Hematopoietic multipotent progenitor cell treated with erythropoietin and hydrocortisone succinate and interleukin-3 and kit ligand, for 6 days (in vitro differentiated cells): ENCODE measurements at places on chromosomes 3 and 15.

GRCh38 chr3:23659274-23659673, 146.5 kb upstream of the UBE2E1 start:
- DNase-seq = peak; percentile 29

- DNase-seq = no peak
Measured at GRCh38 chr3:135878501-135878900, 87.0 kb upstream of the PPP2R3A start.

DNA sequence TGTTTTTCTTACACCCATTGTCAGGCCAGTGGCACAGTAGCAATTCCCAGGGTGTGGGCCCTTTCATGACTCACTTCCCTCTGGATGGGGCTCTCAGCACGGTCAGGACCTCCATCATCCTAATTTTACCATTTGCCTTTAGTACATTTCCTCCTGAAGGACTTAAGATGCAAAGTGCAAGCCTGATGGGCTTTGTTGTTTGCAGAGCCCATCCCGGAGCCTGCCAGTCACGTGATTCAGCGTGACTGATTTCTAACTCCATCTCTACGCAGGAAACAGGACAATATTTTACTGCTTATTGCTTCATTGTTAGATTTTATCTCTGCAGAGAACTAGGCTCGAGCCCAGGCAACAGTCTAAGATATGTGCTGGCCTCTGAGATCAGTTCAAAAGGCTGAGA, 223.7 kb downstream of the PDZRN3 start:
- DNase-seq = no peak

- no peak for DNase-seq
Measured at GRCh38 chr3:31654998-31655397, 122.3 kb downstream of the STT3B start.

GRCh38 chr3:42906070-42906847, at the start of gene ZNF662:
ZNF662 (plus strand) TSS chr3:42906142; CDS start chr3:42908115, 1,973 bp downstream.
- peak; percentile 15 for DNase-seq

DNA sequence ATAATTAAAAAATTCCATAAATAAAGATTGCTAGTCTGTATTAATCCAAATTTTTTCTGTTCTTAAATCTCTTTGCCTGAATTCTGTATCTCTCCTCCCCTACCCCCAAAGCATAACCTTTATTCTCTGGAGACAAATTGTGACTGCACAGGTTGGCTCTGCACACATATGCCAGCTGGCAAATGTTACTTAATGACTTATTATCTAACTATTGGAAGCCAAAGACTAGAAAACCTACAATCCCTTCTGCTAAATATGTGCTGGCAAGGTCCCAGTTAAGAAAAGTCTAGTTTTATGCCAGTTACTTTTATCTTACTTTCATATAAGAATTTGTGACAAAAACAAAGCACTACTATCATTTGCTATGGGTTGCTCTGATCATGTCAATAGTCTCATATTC, 569.3 kb downstream of the MECOM start:
- no peak for DNase-seq

DNA sequence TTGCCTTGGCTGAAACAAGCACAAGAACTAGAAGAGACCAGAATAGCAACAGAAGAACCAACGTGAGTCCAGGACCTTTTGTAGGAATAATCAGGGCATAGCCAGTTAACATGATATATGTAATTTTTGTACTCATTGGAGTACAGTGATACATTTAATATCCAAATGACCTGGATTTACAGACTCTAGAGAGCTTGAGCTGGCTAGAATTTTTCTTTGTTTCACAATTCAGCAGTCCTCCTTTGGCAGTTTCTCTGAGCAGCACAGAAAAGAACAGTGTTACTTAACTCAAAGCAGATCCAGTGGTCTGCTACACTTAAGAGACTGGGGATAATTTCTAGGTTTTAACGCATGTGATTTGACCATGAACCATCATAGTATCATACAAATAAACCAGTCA, 245.7 kb downstream of the ADAMTSL3 start:
- no peak for DNase-seq

DNA sequence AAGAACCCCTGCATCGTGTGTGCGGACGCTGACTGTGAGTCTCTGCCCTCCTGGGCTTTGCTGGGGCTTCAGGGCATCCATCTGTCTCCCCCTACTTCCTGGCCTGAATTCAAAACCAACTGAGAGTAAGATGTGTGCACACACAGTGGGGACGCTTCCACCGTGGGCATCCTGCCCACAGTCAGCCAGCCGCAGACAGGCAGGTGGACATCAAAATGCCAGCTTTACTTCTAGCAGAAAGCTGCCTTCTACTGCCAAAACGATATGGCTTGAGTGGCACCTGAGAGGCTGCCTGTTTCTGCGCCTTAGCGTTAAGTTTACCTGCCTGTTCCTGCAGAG, 18.5 kb downstream of the ALDH1A3 start:
- no peak for DNase-seq

GRCh38 chr15:85865070-85865684, 70.5 kb upstream of the KLHL25 start:
- peak; percentile 39 for DNase-seq

GRCh38 chr3:127794972-127795371, 27.3 kb downstream of the MGLL start:
- no peak for DNase-seq

GRCh38 chr3:41164777-41165176, 34.5 kb upstream of the CTNNB1 start:
- DNase-seq = no peak

GRCh38 chr3:193711166-193711485, 118.1 kb downstream of the OPA1 start:
- no peak for DNase-seq

GRCh38 chr15:41506796-41507341, 6.8 kb downstream of the LTK start:
- no peak for DNase-seq

DNA sequence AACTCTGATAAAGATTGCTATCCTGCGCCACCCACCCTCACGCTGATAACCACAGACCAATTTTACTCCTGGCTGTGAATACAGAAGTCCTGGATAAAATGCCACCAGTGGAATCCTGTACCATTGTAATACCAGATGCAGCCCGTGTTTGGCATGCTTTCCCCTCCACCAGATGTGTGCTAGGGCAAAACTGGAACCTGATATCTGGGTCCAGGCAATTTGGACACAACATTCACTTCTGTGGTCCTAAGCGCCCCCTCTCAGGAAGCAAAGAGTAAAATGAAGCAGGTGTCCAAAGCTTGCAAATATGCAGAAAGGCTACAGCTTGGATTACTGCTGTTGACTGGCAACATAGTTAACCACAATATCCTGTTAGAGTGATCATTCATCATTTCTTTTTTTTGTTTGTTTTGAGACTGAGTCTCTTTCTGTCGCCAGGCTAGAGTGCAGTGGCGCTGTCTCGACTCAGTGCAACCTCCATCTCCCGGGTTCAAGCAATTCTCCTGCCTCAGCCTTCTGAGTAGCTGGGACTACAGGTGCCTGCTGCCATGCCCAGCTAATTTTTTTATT, 32.8 kb downstream of the LOXL1 start:
- peak; percentile 40 for DNase-seq

- no peak for DNase-seq
Measured at GRCh38 chr3:168844894-168845482, 749.3 kb upstream of the GOLIM4 start.

DNA sequence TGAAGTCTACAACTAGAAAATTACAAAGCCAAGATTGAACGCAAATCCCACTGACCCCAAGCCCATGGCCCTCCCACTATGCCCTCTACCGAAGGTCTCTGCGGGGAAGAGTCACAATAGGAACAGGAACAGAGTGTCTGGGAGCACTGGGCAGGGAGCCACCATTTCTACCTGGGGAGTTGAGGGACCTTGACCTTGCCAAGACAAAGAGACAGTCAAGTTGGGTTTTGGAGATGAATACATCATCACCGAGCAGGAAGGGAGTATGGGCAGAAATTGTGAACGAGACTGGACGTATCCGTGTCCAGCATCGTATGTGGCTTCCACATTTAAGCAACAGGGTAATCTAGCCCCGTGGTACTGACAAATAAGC, 30.8 kb upstream of the BFSP2 start:
- DNase-seq = no peak

- no peak for DNase-seq
Measured at GRCh38 chr15:99957642-99958013, 224.4 kb upstream of the LYSMD4 start.

DNA sequence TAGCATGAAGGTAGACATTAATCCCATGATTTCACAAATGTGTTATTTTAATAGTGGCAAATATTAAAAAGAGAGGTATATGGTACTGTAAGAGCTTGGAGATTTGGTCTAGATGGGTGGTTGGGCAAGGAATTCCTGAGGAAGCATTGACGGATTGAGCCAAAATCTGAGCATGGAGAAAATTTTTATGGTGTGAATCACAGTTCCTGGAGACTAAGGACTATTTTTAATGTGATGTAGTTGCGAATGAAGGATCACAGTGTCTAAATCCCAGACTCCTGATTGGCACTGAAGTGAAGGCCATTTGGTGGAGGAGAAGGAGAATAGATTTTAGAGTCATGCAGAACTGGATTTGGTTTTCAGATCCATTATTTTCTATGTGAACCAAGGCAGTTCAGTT, 188.7 kb upstream of the FEZF2 start:
- no peak for DNase-seq

DNA sequence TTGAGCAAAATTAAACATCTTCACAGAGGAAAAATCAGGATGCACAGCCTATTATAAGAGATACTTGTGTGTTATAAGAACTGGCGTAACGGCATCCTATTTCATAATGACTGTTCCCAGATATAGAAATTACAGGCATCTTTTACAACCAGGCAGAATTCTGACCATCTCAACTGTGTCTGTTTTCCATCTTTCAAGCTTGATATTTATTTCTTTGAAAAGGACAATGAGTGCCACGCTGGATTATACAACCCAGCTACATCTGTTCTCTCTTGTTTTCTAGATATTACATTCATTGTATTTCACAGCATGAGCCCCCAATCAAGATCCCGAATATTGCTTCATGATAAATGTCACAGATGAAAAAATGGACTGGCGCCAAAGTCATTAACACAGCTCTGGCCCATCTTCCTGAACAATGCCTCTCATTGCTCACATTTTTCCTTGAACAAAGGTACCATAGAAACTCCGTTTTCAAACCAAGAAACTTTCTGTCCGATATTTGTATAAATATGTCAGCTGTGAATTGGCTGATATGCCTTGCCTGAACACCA, 420.6 kb downstream of the TBL1XR1 start:
- no peak for DNase-seq

- DNase-seq = no peak
Measured at GRCh38 chr15:68431037-68431791, 749 bp downstream of the ITGA11 start.

- DNase-seq = no peak
Measured at GRCh38 chr15:85746641-85747040, 48.1 kb downstream of the KLHL25 start.

DNA sequence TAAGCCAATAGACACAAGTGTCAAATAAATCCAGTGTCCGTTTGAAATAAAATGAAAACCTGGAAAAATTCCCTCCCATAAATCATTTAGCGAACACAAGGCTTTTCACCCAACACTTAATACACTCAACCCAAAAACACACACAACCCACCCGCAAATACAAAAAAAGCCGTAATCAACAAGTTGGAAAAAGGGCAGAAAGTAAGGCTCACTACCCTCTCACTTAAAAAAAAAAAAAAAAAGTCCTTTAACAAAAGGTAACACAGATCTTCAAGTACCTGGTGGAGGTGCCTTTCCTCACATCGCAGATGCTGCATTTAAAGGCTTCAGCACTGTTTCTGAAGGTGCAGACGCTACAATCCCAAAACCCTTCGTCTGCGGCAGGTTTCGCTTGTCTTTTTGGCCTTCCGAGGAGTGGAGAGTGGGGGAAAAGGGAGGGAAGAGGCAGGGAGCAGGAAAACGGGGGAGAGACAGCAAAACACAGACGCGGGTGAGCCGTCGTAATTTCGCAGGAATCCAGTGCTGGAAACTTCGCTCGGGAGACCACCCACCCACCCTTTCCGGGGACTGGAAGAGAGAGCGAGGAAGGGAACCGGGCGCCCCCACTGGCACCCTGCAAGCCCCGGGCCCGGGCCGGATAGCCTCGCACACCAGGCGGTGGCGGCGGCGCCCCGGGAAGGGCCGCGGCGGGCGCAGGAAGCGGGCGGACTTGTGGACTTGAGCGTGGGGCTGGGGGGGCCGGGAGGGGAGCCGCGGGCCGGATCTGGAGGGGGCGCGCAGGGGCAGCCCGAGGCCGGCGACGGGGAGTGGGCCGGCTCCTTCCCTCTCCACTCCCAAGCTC, 401.8 kb downstream of the SHQ1 start:
- DNase-seq = peak; percentile 52

DNA sequence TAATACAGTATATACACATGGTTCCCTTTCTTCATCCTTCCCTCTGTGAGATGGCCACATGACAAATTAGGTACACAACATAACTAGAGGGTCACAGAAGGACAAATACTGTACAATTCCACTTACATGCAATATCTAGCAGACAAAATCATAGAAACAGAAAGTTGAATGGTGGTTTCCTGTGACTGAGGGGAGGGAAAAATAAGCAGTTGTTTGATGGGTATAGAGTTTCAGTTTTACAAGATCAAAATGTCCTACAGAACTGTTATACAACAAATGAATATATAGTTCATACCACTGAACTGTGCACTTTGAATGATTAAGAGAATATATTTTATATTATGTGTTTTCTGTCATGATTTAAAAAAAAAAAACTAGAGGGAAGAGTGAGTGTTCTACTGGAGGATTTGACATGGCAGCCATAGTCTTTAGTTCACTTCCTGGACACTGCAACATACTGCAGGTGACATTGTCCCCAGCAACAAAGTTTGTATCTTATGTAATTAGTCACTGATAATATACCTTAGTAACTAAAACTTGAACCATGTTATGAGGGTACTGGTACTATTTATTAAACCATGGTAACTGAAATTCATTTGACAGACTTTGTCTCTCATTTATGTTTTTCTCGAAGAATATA, 37.2 kb downstream of the CCDC54 start:
- no peak for DNase-seq

- no peak for DNase-seq
Measured at GRCh38 chr15:31111091-31111647, 9.6 kb upstream of the TRPM1 start.

- DNase-seq = no peak
Measured at GRCh38 chr3:133096900-133097613, 58.9 kb downstream of the TMEM108 start.

GRCh38 chr3:18657858-18658820, 233.0 kb upstream of the SATB1 start:
- DNase-seq = peak; percentile 10

DNA sequence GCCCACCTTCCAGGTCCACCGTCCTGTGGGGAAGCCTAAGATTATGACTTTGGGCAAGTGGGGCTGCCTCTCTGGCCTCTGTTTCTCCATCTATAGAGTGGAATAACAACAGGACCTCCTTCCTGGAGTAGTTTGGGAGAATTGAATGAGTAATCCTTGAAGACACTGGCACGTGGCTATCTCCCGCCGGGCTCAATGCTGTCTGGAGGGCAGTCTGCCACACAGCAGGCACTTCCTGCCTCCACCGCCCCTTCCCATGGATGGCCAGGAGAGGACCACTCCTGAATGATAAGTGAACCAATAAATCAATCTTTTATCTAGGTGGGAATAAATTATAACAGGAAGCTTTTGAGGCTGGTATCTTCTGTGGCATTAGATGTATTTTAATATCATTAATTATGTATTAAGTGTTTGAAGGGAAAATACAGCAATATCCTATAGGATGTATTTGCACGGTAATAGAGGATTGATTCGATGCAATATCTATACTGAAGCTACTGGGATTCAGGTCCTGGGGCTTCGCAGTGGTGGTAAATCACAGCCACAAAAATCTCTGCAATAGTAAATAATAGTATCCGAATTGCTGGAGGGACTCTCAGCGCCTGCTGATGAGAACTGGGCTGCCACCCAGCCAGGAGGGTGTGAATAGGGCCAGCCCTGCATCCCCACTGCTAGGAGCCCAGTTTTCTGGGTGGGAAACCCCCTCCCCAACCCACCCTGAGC, 15.9 kb downstream of the MEGF11 start:
- DNase-seq = no peak

GRCh38 chr3:160400702-160401150, 1.3 kb downstream of the SMC4 start:
- no peak for DNase-seq
